ENCODE measurements at places on chromosomes 5 and 9.

GRCh38 chr5:143877196-143877595 lies 65.2 kb downstream of the HMHB1 start:
- DNase-seq = no peak

- DNase-seq = no peak
Observed at GRCh38 chr5:179504191-179504590, 46.2 kb upstream of the RUFY1 start.

- no peak for DNase-seq
Observed at GRCh38 chr5:132431632-132432031, 58.9 kb downstream of the IRF1 start.

GRCh38 chr5:165134155-165134554 lies 1628.7 kb downstream of the MAT2B start:
- DNase-seq = no peak

DNA sequence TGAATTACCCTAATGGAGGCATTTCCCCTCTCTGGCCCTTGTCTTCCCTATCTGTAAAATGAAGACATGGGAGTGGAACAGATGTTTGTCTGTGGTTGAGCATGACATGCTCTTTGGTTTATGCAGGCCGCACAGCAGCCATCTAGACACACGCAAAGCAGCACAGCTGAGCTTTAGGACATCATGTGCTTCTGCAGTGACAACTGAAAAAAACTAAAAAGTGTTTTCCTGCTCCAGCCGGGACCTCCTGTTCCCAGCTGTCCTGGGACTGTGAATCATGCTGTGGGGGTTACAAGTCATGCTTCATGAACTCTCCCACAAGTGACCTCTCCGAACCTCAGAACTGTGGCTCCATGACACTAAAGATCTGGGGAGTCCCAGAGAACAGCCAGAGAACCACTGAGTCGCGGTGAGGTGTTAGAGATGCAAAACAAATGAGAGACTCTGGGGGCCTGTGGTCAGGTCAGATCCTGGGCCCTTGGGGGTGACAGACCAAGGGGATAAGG lies 1.7 kb downstream of the SMIM3 start:
- peak; percentile 69 for DNase-seq

DNA sequence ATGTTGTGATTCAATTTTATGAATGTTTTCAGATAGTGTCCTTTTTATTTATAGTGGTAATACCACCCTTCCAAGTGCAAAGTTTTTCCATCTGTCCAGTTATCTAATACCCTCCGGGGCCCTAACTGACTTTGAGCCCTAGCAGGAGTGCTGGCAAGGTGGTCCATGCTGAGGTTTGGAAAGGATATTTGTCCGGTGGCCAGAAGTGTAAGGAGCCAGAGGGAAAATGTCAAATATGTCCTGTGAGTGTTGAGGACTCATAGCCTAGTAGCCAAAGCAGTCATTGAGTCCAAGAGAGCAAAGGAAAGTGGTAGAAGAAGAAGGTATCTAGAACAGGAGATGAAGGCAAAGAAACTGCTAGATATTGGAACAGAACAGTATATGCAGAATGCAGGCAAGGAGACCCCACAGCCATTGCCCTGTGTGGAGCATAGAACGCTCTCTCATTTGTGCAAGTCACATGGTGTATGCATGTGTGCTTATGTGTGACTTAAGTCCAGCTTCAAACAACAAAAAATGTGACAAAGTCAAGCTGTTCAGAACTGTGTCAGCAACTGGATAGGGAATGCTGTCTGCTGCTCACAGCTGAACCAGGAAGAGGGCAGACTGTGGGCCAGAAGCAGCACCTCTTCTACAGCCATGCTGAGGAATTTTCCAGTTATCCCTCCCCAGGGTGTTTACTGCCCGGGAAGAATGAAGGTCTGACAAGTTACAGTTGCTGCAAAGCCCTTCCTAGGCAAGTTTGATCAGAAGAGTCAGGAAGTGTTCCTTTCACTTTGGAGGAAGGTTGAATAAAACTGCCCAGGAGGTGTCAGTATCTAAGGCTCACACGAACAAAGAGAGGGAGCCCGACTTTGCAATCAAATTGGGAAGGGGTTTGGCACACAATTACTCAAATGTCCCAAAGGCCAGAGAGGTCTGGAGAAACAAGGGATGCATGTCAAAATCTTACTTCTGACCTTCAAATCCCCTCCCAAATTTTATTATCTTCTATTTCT lies 463.3 kb upstream of the DMAC1 start:
- no peak for DNase-seq

- DNase-seq = no peak
Observed at GRCh38 chr5:7018601-7019000, 305.4 kb downstream of the TENT4A start.

DNA sequence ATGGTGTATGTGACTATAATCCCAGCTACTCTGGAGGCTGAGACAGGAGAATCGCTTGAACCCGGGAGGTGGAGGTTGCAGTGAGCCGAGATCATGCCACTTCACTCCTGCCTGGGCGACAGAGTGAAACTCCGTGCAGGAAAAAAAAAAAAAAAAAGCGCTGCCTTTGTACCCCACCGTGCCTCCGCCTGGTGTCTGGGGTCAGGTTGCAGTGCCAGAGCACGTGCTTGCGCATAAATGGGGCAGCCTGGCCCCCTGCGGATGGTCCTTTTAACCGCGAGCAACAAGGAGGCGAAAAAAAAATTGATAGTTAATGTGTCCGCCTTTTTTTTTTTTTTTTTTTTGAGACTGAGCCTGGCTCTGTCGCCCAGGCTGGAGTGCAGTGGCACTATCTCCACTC lies 6.3 kb upstream of the CCNB1 start:
- no peak for DNase-seq

DNA sequence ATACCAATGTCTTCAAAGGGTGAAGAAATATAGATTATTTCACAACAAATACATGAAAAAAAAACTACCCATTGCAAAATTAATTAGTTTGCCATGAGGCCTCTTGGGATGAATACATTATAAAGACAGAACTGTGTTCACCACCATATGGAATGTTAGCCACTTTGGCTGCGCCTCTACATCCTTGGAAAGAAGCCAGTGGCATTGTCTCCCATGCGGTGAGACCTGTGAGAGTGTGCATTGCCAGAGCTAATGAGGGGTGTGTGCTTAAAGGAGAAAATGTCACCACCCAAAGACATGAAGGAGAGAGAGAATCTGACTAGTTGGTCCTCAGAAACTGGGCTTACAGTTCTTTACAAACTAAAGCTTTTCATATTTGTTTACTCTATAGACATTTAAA lies 110.6 kb downstream of the PLPPR1 start:
- DNase-seq = no peak

DNA sequence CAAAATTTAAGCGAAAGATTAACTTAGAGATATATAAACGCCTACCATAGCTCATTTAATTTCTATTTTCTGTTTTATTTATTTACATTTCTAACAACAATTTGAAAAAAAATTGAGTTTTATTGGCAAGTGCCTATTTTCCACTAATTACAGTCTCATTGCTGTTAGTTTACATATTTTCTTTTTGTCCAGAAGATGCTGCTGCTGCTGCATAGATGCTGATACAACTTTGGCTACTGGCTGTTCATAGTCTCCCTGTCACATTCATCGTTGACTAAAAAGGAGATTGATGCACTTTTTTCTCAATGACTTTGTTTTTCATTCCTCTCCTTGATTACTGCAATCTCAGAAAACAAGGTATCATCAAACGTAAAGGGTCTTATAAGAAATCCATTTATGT lies 235.4 kb downstream of the CDH9 start:
- DNase-seq = no peak

- DNase-seq = no peak
Observed at GRCh38 chr9:4864698-4865097, 72.0 kb downstream of the RCL1 start.

DNA sequence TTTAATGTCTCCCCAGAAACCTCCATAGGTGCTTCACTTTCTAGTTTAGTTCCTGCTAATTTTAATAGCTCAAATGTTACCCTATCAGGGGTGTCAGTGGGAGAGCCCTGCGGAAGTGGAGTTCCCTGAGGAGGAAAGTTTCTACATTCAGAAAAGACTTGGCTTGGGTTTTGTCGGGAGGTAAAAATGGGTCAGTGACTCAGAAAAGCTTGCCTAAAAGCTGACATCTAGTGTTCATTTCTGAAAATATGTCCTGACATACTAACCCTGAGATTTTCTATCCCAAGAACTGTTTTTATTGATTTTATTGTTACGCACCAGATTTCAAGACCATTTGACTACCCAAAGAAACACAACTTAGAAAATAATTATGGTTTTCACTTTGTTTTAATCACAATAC lies 40.9 kb upstream of the GLDC start:
- DNase-seq = peak; percentile 19
